ENCODE measurements at places on chromosomes 5 and 9. TPM values are rescaled to one million over a fixed set of nuclear protein-coding genes. Genes with fewer than 3 reads are reported as not detected.

- H3K27me3 ChIP-seq = peaks cover 19% of the 10 kb centered on the region
- H3K27ac ChIP-seq = no peak overlapping the region
- H3K4me1 ChIP-seq = no peaks in the 10 kb centered on the region
- no peak overlapping the region for H3K4me3 ChIP-seq
Observed at GRCh38 chr5:174236070-174236469, 190.6 kb downstream of the NSG2 start.

GRCh38 chr5:110545716-110546115 lies 180.8 kb downstream of the TMEM232 start:
- H3K27ac ChIP-seq = no peak overlapping the region
- H3K36me3 ChIP-seq = no peaks in the 10 kb centered on the region
- no peaks in the 10 kb centered on the region for H3K4me1 ChIP-seq
- DNase-seq = no peak
- no peak overlapping the region for H3K4me3 ChIP-seq
- peaks cover 2% of the 10 kb centered on the region for H3K27me3 ChIP-seq

- peaks cover 15% of the 10 kb centered on the region for H3K4me1 ChIP-seq
- no peak for DNase-seq
- H3K36me3 ChIP-seq = no peaks in the 10 kb centered on the region
Observed at GRCh38 chr9:115046199-115046598, 71.8 kb downstream of the TNC start.

GRCh38 chr9:124869986-124870560 lies 8.1 kb downstream of the ARPC5L start:
- H3K36me3 ChIP-seq = peaks cover 59% of the 10 kb centered on the region
- peak overlapping the region; percentile 98 for H3K27ac ChIP-seq
- H3K27me3 ChIP-seq = no peaks in the 10 kb centered on the region
- H3K4me3 ChIP-seq = peak overlapping the region; percentile 98

DNA sequence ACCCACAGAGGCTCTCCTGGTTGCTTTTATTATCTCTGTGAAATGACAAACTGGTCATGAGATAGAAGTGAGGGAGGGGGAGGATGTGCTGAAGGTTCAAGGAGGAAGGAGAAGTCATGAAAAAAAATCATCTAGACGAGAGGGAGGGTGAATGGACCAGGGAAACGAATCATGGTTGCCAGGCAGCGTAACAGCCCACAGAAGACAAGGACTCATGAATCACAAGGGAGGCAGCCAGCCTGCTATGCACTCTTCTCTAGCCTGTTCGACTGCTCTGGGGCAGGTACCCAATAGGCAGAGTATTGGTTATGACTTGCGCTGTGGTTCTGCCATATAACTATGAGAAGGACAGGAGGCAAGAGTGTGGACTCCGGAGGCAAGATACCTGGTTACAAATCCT lies 475.2 kb downstream of the CDK5RAP2 start:
- H3K4me3 ChIP-seq = no peak overlapping the region
- H3K4me1 ChIP-seq = no peaks in the 10 kb centered on the region
- H3K36me3 ChIP-seq = no peaks in the 10 kb centered on the region
- H3K27ac ChIP-seq = no peak overlapping the region
- peaks cover 9% of the 10 kb centered on the region for H3K27me3 ChIP-seq
- DNase-seq = no peak

DNA sequence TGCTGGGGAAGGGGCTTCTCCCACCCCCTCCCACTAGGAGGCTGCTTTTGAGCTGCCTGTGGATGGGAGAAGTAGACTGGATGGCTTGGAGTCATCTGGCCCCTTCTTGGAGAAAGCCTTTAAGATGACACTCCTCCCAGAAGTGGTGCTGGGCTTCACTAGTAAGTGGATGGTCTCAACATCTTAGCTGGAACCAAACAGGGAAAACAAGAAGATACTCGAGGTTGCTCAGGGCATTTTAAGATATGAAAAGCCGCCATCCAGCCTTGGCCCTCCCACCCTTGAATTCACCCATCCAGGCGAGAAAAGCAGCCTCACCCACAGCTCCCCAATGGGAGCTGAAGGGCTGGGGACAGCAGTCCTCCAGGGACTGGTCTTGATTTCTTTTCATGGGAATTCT lies 7.8 kb upstream of the SMIM32 start:
- peaks cover 22% of the 10 kb centered on the region for H3K27me3 ChIP-seq
- no peaks in the 10 kb centered on the region for H3K36me3 ChIP-seq
- DNase-seq = no peak

DNA sequence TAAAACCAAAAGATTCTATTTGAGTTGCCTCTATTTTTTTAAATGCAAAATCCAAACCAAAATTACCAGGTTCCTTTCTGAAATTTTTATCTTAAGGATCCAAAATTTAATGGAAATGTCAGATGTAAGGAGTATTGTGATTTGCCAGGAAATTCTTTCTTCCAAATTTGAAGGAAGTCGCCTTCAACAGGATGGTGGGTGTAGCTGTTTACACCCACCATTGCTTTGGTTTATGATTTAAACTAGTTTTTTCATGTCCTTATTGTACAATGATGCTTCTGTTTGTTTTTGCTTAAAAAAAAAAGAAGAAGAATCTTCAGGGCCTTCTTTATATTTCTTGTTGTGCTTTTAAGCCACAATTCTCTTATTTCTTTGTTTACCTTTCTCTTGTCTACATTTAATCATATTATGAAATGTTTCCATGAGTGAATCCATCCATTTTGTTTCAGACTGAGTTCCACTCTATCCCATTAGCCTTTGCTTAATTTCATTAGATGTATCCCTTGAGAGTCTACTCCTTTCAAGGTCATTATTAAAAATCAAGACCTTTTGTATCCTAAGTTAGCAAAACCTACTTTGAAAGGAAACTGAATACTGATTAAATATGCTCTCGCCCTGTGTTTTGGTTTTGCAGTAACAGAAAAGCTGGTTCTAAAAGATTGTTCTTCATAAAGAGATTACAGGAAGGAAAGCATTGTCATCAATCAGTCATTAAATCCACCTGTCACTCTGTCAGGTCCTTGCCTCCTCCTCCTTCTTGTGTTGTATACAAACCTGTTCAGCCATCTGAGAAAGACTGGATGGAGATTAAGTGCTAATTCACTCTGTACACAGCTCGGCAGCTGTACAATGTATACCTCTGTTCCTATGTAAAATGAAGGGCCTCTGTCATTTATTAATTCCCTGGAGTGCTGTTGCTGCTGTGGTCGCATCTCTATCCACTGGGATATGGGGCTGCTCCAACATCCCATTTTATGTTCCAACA lies 45.5 kb upstream of the SLC2A8 start:
- peaks cover 38% of the 10 kb centered on the region for H3K27me3 ChIP-seq
- no peak overlapping the region for H3K4me3 ChIP-seq
- DNase-seq = no peak
- peaks cover 2% of the 10 kb centered on the region for H3K4me1 ChIP-seq

DNA sequence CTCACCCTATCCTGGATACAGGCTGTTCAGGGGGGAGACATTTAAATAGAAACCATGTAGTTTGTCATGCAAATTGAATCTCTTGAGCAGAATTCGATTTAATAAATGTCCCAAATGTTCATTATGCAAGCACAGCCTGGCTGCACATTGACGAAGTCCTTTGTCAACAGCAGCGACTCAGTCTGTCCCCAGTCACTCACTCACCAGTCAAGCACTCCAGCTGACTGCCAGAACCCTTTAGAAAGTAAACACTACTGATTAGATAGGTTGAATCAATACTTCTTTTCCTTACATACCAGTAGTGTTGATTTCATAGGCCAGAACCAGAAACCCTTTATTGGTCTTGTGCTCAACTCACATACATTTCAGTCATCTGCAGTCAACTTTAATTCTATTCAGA lies 27.5 kb downstream of the CDH6 start:
- H3K27me3 ChIP-seq = peaks cover 5% of the 10 kb centered on the region
- no peak for DNase-seq
- no peak overlapping the region for H3K27ac ChIP-seq
- no peaks in the 10 kb centered on the region for H3K36me3 ChIP-seq

GRCh38 chr5:76074487-76075065 lies 8.6 kb upstream of the SV2C start:
- H3K36me3 ChIP-seq = no peaks in the 10 kb centered on the region
- H3K27ac ChIP-seq = no peak overlapping the region
- DNase-seq = peak; percentile 50
- H3K4me3 ChIP-seq = no peak overlapping the region

DNA sequence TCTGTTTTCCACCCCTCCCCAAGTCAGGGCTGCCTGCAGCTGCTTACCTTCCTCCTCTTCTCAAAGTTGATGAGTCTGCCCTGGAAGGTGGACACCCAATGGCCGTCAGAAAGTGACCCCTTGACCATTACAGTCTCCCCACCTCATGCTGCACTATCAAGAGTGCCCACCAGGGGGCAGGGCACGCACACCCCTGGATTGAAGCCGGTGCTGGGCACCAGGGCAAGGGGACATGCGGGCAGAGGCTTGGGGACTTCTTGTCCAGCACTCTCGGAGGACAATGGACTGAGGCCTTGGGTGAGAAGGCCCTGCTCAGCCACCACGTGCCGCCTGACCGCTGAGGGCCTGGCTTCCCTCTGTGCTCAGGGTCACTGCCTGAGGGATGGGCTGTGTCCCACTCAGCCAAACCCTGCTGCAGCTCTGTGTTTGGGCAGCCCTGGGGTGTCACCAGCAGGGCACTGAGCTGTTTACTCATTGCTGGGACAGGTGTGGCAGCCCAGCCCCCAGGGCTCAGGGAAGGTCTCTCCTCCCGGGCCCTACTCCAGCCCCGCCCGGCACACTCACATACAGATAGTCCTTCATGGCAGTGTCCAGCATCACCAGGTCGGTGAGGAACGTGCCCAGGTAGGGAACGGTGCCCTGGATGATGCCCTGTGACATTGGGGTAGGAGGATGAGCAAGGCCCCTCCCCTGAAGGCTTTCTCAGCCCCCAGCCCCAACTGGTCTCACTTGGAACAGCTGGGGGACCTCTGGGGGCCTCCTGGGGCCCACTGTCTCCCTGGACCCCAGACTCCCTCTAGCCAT lies 17.7 kb downstream of the RALGDS start:
- no peaks in the 10 kb centered on the region for H3K4me1 ChIP-seq
- H3K36me3 ChIP-seq = peaks cover 57% of the 10 kb centered on the region
- H3K27ac ChIP-seq = no peak overlapping the region
- H3K27me3 ChIP-seq = no peaks in the 10 kb centered on the region
- DNase-seq = peak; percentile 68

DNA sequence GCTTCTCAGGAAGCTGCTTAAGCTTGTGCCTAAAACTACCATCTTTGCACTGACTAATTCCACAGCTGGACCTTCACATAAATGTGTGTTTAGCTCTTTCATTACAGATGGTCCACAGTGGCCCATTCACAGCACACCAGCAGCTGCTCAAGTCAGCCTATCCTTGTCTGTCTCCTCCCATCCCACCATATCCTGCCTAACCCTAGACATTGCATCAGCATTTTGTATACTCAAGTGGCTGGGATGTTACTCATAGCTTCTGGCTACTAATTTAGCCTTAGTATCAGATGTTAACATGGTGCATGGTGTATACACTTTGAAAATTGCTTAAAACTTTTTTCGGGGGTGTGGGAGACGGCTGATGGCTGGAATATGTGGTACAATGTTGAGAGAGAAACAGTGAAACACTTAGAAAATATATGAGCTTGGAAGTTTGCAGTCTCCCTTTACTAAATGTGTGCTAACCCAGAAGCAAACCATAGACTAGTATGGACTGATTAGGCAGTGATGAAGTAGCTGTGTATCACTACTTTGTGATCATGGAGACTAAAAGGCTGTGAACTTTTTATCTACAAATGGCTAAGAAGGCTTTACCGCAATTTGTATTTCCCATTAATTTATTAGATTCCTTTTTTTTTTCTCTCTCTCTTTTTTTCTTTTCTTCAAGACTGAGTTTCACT lies 83.1 kb downstream of the JMY start:
- no peaks in the 10 kb centered on the region for H3K27me3 ChIP-seq
- peaks cover 22% of the 10 kb centered on the region for H3K36me3 ChIP-seq
- DNase-seq = no peak

DNA sequence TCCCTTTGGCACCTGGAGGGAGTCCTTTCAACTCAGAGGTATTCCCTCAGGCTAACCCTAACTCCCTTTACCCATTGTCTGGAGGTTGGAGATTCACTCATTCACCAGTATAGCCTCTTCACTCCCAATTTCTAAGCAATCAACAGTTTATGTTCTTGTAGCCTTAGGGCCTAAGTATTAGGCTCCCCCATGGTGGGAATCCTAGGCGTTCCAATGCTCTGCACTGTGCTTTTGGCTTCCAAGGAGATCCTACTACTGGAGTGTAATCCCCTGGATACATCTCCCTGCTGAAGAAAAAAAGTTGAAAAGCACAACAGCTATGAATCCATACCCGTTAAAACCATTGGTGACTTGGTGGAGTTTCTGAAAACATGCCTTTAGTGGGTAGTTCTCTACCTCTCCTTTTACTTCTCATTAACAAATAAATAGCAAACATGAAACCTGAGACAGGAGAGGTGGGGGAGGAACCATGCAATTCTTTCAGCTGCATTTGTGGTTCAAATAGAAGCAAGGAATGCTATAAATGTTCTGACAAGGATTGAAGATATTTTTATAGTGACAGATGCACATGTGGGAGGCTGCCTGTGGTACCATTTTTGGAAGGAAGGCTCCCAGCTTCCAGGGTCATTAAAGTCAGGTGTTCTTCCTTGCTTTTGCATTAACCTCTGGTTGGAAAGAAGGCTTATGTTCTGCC lies 397.1 kb downstream of the DMAC1 start:
- DNase-seq = no peak
- peaks cover 8% of the 10 kb centered on the region for H3K4me1 ChIP-seq
- H3K27me3 ChIP-seq = peaks cover 14% of the 10 kb centered on the region
- no peaks in the 10 kb centered on the region for H3K36me3 ChIP-seq

DNA sequence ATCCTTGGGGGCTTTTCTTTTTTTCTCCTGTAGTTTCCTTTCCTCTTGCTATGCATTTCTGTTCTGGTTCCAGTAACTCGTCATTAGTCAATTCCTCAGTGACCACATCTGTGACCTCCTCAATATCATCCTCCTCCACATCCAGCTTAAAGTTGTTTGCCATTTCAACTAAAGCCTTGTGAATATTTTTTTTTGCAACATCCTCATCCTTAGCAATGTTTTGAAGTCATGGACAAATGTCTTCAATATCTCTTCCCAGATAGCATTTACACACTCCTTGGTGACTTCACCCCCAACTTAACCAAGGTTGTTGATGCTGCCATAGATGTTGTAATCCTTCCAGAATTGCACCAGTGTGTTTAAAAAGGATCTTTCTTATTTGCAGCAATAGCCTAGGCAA lies 14.7 kb upstream of the ADRB2 start:
- H3K27me3 ChIP-seq = peaks cover 12% of the 10 kb centered on the region
- no peak overlapping the region for H3K27ac ChIP-seq
- H3K4me1 ChIP-seq = peaks cover 33% of the 10 kb centered on the region
- H3K4me3 ChIP-seq = no peak overlapping the region
- no peak for DNase-seq

FPGS gene
- 80.4 TPM for total RNA-seq

TTC23L gene
- total RNA-seq = 0.26 TPM

FCN2 gene
- not detected for total RNA-seq

FOXD4L6 gene
- total RNA-seq = not detected

EIF4E1B gene
- not detected for total RNA-seq

INSL4 gene
- not detected for total RNA-seq

LOX gene
- total RNA-seq = 0.04 TPM

All from activated CD4-positive, alpha-beta T cell treated with anti-CD3 and anti-CD28 coated beads for 36 hours (primary cell).